WTC11 (cell line): ENCODE measurements at places on chromosomes 3 and 15. TPM values are rescaled to one million over a fixed set of nuclear protein-coding genes. Genes with fewer than 3 reads are reported as not detected.

GRCh38 chr3:17330660-17331059, 411.8 kb downstream of the TBC1D5 start:
- no peak for DNase-seq

DNA sequence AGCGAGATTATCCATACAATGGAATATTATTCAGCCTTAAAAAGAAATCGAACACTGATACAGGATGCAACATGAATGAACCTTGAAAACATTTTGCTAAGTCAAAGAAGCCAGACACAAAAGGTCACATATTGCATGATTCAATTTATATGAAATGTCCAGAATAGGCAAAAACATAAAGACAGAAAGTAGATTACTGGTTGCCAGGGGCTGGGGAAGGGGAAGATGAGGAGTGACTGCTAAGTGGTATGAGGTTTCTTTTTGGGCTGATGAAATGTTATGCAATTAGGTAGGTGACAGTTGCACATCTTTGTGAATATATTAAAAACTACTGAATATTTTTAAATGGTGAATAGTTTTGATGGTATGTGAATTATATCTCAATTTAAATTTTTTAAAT, 38.3 kb downstream of the LRRFIP2 start:
- no peak for DNase-seq

- DNase-seq, result no peak
These were observed 125.6 kb downstream of the FRMD5 start for GRCh38 chr15:44069489-44069888.

DNA sequence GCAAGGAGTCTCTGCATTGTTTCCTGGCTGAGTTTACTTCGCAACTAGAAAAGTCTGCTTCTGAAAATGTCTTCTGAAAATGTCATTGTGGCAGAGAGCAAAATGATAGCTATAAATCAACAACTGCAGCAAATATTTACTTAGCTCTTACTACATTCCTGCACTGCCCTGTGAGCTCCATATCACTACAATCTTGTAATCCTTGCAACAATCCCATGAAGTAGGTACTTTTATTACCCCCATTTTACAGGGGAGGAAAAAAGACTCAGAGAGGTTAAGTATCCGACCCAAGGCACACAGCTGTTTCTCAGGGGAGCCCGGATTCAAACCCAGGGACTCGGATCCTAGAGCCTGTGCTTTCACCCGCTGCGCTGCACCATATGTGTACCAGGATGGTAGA, 34.2 kb upstream of the SPTBN5 start:
- DNase-seq, result no peak

GRCh38 chr3:119862616-119863015, 80.7 kb downstream of the NR1I2 start:
- DNase-seq, result no peak

- no peak for DNase-seq
These were observed 6.1 kb upstream of the SATB1 start for GRCh38 chr3:18431266-18431665.

- no peak for DNase-seq
These were observed 72.4 kb upstream of the BBX start for GRCh38 chr3:107450254-107450893.

- no peak for DNase-seq
These were observed 82.4 kb downstream of the OXSM start for GRCh38 chr3:25872200-25872877.

DNA sequence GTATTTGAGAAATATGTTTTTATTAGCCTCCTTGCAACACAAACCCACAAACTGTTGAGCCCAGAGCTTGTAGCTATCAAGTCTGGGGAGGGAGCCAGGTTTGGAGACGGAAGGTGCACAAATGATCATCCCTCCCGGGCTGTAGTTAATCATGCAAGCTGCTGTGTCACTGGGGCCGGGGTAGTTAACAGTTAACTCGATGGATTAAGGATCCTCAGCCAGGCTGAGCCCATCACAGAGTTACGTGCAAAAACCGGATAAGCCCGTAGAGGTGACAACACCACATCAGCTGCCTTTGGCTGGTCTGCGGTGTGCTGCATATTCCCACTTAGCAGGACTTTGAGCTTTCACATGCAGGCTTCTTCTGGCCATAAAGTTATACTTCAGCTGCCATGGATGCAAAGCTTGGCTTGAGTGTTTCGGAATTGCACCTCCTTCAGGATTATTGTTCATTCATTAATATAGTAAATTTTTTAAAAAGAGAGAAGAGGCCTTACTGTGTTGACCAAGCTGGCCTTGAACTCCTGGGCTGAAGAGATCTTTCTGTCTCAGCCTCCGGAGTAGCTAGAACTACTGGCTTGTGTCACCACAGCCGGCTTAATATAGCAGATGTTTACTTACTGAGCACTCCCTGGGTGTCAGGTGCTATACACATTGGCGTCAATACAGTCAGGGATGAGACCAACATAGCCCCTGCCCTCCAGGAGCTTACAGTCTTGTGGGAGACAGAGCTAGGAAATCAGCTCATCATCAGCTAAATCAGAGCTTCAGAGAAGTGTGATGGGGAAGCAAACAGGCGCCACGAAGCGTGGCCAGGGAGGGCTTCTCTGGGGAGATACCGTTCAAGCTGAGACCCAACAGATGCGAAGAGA, 226.8 kb upstream of the BHLHE40 start:
- DNase-seq, result no peak

DNA sequence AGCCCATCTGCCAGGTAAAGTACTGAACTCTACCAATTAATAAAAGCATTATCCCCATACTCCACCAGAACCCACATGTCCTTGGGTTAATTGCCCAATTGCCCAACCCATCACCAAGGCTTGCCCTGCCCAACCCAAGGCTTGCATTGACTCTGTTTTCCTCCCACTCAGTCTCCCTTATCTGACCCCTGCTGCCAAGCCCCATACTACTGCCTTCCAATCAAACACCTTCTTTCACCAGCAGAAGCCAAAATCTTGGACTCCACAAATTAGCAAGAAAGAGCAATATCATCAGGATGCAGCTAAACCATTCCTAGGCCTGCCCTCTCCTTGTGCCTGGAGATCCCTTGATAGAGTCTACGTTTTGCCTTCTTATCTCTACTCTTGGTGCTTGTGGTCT, 602.9 kb downstream of the NTRK3 start:
- no peak for DNase-seq

GRCh38 chr3:4218456-4219226, 84.5 kb upstream of the SETMAR start:
- no peak for DNase-seq

DNA sequence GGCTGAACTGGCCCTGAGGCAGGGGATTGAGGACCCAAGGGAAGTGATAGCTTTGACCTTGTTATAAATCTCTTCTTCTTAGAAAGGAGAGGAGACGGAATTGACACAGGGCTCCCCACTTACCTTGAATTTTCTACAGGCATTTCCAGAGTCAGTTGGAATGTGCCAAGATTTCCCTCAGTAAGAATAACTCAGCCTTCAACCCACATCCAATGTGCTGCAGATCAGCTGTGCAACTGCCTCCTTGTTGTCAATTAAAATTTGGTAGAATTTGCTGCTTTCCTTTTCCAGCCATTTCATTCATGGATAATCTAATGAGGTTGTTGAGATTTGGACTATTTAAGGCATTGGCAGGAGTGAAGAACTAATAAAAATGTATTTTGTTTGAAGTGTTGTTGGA, 14.6 kb downstream of the MED12L start:
- DNase-seq, result no peak

GRCh38 chr3:2910997-2911396, 199.2 kb downstream of the IL5RA start:
- DNase-seq, result no peak

DNA sequence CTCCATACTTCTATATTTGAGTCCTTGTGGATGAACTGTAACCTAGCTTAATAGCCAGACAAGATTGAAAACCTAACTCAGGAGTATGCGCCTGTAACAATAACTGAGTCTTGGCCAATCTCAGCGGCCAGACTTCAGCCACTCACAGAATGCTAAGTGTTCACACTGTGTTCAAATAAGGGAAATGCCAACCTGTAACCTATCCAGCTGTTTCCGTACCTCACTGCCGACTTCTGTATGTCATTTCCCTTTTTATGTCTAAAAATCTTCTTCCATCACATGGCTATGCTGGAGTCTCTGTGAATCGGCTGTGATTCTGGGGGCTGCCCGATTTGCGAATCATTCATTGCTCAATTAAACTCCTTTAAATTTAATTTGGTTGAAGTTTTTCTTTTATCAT, 169.2 kb downstream of the NFKBIZ start:
- DNase-seq, result no peak

DNA sequence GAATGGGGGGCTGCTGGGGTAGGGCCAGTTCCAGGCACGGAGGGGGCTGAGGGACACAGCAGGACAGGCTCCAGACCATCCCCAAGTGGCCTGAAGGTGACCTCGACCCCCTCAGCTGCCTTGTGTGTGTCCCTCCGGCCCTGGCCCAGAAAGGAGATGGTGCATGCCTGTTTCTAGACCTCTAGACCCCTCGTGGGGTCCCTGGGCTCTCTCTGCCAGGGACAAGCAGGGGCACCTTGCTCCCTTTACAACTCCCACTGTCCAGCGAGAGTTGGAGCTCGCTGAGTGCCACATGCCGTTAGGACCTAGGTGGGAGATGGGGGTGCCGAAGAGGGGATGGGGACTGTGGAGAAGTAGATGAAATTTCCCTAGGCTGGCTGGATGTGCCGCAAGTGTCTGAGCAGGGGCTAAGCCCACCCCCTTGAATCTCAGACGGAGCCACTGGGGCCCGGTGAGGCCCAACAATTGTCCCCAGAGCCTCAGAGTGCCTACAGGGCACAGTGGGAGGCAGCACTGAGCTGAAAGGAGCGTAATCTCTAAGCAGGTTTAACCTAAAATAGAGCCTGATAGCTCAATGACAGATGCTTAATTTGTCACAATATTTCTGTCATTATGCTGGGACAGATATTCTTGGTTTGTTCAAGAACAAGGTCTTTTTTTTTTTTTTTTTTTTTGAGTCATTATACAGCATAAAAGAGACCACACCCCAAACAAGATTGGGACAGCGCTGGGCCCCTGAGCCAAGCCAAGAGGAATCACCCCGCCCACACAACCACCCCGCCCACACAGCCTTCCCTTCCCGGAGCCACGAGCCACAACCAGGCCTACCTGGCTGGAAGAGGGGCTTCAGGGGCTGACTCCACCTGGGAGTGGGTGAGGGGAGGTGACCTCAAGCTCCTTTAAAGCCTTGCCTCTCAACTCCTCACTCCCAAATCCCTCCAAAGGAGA, 23.6 kb upstream of the KLF13 start:
- peak; percentile 48 for DNase-seq

Gene ANKRD63
- total RNA-seq, result 1.2 to 1.7 TPM (median 1.4 TPM) in 3 replicates

Gene GLT8D1
- 41.2 to 46.0 TPM (median 43.8 TPM) in 3 replicates for total RNA-seq

Gene REC114
- not detected in 3 replicates for total RNA-seq

Gene C2CD4B
- 0.82 to 1.3 TPM (median 0.96 TPM) in 3 replicates for total RNA-seq

Gene ISLR2
- total RNA-seq, result 8.1 to 9.4 TPM (median 8.9 TPM) in 3 replicates

Gene RSRC1
- 21.3 to 27.7 TPM (median 26.6 TPM) in 3 replicates for total RNA-seq

Gene CD86
- total RNA-seq, result 0.25 to 0.61 TPM (median 0.30 TPM) in 3 replicates

Gene EIF2A
- total RNA-seq, result 76.2 to 88.4 TPM (median 82.7 TPM) in 3 replicates

Gene CCDC39
- 0.44 to 0.98 TPM in 2 of 3 replicates, not detected in the other for total RNA-seq

Gene ZMYND10
- 0.46 to 0.80 TPM (median 0.74 TPM) in 3 replicates for total RNA-seq
